MCF 10A (cell line): ENCODE measurements at places on chromosomes 7 and 10. TPM values are rescaled to one million over a fixed set of nuclear protein-coding genes. Genes with fewer than 3 reads are reported as not detected.

DNA sequence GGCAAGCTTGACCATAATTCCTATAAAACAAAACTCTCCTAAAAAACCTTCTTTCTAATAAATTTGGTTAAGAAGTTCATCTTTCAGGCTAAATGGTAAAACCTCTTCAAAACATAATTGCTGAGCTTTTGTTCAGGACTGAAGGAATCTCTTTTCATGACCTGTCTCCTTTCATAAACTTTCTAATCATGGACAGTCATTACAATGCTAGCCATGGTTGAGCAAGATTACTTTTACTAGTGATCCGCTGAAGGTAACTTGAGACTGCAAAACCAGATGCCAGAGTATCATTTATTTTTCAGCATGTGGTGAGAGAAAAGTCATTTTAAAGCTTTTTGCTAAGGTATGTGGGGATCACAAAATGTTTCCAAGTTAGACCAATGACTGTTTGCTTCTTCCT, 186.4 kb upstream of the RHOBTB1 start:
- no peak for DNase-seq

- DNase-seq = no peak
Measured at GRCh38 chr10:17547060-17547459, 70.1 kb downstream of the HACD1 start.

GRCh38 chr7:136247211-136247610, 270.1 kb upstream of the MTPN start:
- DNase-seq = no peak

GRCh38 chr7:15174485-15174884, 271.9 kb upstream of the DGKB start:
- DNase-seq = no peak

DNA sequence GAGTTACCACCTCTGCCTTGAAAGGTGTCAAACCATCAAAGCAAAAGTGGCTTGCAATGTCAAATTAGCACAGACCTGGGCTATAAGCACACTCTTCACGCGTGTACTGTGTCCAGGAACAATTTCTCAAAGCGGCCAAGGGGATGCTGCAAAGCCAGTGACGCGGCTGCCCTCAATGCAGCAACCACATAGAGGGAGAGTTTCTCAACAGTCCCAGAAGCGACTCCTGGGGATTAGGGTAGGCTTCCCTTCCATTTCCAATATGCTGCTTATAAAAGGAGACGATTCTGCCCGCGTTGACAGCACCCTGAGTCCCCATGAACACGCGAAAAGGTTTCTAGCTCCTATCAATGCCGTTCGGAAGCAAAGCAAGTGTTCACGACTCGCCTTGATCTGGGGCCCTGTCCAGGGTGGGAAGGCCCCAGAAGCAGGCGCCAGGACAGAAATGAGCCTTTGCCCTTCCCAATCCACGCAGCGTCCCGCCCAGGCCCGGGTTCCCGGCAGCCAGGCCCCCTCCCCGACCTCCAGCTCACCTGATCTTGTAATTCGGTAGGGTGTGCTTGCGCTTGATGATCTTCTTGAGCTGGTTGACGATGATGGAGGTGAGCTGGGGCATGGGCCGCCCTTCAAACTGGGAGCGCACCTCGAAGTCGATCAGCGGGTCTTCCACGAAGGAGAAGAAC, 1.3 kb downstream of the PDZD8 start:
- DNase-seq = peak; percentile 72

DNA sequence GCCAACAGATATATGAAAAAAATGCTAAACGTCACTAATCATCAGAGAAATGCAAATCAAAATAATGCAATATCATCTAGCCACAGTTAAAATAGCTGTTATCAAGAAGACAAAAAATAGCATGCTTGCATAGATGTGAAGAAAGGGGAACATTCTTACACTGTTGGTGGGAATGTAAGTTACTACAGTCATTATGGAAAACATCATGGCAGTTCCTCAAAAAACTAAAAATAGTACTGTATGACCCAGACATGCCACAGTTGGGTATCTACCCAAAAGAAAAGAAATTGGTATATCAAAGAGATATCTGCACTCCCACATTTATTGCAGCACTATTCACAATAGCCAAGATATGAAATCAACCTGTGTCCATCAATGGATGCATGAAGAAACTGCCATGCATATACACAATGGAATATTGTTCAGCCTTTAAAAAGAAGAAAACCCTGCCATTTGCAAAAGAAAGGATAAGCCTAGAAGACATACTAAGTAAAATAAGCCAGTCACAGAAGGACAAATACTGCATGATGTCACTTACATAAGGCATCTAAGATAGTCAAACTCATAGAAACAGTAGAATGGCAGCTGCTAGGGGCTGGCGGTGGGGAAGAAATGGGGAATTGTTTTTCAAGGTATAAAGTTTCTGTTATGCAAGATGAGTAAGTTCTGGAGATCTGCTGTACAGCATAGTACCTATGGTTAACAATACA, 107.0 kb downstream of the PTPN20 start:
- DNase-seq = no peak

GRCh38 chr7:1227814-1228544, 4.7 kb upstream of the UNCX start:
- no peak for DNase-seq

GRCh38 chr10:106956216-106956915, 208.1 kb downstream of the SORCS1 start:
- no peak for DNase-seq

DNA sequence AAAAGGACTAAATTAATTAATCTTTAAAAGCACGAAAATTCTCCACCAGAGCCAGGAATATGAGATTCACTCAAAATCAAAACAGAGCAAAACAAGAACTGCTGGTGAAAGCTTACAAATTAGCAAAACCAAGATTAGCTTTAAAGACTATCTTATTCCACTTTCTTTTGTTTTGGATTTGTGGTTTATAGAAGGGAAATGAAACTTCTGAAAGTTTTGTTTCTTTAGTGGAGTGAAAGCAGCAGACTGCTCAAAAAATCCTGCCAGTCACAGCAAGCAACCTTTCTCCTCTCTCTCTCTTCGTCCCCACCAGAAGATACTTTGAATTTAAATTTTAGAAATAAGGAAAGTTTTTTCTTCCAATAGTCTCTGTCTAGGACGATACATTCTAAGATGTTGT, 7.8 kb downstream of the ACTA2 start:
- no peak for DNase-seq

DNA sequence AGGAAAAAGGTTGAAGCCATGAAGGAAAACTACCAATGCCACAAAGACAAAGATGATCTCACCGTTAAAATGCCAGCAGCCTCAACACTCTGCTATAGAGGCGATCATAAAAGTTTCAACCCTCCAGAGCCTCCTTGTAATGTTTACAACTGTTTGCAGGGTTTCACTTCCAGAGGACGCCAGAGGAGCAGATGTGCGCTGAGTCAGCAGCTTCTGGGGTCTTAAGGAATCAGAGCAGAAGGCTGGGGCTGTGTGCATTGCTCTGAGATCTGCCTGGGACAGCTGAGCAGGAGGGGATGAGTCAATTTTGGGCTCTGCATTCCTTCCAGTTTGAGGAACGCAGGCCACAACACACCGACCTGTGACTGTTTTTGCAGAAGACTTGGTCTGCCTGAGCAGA, 98.3 kb downstream of the TMEM130 start:
- DNase-seq = peak; percentile 40

DNA sequence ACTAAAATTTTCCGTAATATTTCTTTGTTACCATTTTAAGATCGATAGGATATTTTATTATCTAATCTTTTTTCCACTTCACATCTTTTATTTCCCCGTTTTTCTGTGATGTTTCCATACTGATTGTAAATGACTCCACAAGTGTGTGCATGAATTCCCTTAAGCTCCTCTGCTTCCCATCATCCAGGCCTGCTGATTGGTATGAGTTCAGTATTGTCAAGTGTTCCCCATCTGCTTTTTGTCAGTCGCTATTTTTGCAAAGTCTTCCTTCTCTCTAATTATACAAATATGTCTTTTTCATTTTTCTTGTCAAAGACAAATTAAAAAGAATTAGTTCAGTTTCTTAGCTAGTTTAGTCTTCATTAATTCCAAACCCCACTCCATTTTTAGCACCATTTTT, 184.7 kb downstream of the EXOC4 start:
- no peak for DNase-seq

DNA sequence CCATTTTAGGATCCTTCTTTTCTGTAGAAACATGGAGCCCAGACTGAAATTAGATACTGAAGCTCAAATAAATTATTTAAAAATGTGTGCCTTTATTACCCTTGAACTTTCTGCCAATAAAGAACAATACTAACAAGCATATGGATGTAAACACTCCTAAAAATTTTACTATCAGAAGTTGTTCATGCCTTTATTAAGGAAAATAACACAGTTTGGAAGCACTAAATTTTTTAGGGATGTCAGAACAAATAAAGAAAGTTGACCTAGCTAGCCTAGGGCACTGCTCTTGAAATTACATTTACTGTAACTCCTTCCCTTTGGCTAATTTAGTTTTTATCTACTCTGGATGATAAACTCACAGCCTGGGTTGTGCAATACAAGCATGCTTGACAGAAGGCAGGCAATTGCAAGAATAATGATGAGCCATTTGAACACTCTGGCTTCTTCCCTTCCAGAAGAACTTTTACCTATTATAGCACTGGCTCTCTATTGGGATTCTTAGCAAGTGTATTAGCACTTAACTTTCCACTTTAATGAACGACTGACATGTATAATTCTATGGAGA, 351.7 kb upstream of the C7orf33 start:
- no peak for DNase-seq

- no peak for DNase-seq
Measured at GRCh38 chr7:96306385-96307125, 15.3 kb downstream of the SLC25A13 start.

- DNase-seq = peak; percentile 69
Measured at GRCh38 chr10:98309366-98310355, 41.7 kb upstream of the LOXL4 start.

GRCh38 chr10:74887614-74888284, 61.3 kb downstream of the KAT6B start:
- no peak for DNase-seq

DNA sequence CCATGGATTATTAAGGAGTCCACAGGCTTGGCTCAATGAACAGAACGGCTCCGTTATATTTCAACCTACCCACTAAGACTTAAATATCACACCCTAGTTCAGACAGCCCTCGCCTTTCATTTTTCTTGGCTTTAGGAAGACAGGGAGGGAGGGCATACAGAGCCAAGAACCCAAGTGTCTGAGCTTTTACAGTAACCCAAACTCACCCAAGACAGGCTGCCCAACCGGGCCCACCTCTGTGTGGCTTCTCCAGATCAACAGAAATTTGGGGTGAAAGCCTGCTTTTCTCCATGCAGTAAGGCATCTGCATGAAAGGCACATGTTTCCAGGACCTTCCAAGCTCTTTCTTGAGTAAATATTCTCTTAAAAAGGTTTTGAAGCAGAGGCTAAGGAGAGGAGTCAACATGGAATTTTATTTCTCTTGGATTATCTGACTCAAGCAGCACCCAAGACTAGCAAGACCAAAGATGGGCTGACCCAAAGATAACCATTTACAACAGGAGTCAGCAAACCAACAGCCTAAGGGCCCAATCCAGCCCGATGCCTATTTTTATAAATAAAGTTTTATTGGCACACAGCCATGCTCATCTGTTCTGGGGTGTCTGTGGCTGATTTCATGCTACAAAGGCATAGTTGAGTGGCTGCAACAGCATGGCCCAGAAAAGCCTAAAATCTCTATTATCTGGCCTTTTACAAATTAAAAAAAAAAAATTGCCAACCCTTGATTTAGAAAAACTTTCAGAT, 90.1 kb downstream of the KCNMA1 start:
- DNase-seq = no peak

GRCh38 chr7:48718731-48719378, 205.5 kb upstream of the CDC14C start:
- DNase-seq = peak; percentile 44

DNA sequence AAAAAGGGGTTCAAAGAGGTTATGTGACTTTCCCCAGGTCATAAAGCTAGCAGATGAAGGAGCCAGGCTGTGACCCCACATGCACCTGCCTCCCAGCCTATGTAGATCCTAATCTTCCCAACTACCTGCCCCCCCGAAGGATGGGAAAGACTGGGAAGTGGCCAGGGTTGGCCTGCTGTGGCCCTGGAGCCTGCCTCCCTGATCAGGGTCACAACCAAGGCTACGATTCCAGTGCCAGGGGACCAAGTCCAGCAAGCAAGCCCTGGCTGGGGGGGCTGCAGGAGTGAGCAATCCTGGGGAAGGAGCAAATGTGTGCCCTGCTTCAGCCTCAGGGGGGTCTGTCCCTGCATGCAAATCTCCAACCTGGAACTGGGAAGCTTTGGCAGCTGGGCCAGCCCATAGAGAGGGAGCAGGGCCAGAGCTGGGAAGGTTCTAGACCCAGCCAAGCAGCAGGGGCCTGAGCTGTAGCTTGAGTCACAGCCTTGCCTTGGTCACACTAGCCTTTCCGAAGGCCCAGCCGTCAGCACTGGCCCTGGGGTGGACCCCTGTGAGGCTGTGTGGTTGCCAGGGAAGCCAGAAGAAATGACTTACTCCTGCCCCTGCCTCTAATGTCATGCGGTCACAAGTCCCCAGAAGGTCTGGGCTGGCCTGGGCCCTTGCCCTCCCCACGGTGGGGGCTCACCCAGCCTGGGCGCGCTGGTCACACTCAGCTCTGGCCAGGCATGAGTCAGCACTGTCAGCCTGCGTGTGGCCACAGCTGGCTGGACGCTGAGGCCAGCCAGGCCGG, 96.4 kb upstream of the ZMIZ1 start:
- peak; percentile 47 for DNase-seq

DNA sequence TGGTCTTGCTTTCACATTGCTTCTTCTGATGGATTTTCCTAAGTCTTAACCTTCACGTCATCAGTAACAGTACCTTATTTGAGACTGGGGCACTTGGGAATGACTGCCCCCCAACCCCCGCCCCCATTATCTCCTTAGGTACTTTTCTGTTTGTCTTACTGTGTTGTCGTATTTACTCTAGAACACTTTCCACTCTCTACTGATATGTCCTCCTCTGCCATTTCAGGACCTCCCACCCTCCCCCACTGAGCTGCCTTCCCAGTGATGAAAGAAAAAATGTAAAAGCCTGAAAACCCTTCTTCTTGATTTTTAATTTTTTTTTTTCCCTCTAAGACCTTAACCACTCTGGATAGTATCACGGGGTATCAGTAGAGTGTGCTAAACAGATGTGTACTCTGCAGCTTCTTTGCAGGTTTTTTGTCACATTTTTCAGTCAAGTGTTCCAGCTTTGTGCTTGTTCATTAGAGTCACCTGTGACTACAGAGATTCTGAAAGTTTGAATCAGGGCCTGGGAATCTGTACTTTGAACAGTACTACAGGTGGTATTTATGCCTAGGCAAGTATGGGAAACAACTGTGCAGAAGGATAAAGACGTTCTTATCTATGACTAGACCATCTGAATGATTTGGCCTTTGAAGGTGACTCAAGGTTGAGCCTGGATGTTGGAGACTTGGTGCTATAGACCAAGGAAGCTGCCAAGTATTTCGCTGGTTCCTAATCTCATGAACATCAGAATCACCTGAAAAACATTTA, 8.3 kb downstream of the CALU start:
- no peak for DNase-seq

- DNase-seq = no peak
Measured at GRCh38 chr7:151539088-151539671, 19.5 kb upstream of the RHEB start.

- no peak for DNase-seq
Measured at GRCh38 chr7:132622081-132622480, 45.8 kb upstream of the PLXNA4 start.

The SLC12A9 gene
- 19.2 and 21.0 TPM in 2 replicates for total RNA-seq

The BTBD16 gene
- 0.16 TPM in 1 of 2 replicates, not detected in the other for total RNA-seq

The CFAP43 gene
- 0.25 and 0.42 TPM in 2 replicates for total RNA-seq

The OGDHL gene
- total RNA-seq = 0.22 and 0.28 TPM in 2 replicates

The VAX1 gene
- not detected in 2 replicates for total RNA-seq
